ENCODE measurements at places on chromosomes 13 and 19.

GRCh38 chr19:24033963-24034342, 53.0 kb upstream of the ZNF254 start:
- DNase-seq = peak; percentile 27

DNA sequence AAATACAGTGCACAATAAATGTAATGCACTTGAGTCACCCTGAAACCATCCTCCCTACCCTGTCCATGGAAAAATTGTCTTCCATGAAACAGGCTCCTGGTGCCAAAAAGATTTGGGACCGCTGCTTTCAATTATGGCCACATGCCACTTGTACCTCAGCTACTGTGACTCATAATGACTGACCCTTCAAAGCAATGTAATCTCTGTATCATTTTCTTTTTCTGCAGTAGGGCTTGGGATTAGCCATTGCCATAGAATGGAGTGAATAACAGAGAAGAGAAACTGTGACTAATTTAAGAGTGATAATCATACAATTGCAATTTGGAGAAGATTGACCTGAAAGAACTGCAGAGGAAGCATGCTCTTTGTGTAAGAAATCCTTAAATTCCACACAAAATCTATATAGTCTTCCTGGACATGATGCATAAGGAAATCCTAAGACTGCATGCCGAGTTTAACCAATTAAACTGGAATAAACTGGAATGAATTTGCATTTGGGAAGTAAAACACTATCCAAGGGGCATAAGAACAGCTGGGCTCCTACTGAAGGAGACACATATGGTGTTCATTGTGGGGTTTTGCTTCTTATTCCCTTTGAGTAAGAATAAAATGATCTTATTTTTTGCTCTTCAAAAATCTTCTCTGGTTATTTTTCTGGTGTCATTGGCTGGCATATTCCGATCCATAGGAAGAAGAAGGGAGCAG, 59.5 kb upstream of the SLC7A1 start:
- DNase-seq = no peak

DNA sequence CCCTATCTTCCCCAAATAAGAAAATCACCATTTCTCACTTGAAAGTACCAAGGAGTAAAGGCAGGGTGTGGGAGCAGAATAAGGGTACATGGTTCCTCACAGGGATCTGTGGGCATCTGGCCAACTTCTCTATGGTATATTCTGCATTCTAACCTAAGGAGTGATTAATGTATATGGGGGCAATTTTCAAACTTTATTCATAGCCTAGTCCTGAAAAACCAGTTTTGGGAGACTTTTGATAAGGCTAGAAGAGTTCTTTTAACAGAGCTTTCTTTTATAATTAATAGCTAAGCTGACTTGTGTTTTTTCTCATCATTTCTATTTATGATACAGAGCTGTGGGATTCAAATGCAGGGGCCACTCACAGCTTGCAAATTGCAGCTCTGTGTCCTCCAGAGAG, 852 bp downstream of the SCEL start:
- no peak for DNase-seq

- DNase-seq = peak; percentile 92
These were observed 24.1 kb upstream of the ASPDH start for GRCh38 chr19:50537769-50538230.

- DNase-seq = no peak
These were observed 8.9 kb downstream of the LONP1 start for GRCh38 chr19:5711025-5711424.

DNA sequence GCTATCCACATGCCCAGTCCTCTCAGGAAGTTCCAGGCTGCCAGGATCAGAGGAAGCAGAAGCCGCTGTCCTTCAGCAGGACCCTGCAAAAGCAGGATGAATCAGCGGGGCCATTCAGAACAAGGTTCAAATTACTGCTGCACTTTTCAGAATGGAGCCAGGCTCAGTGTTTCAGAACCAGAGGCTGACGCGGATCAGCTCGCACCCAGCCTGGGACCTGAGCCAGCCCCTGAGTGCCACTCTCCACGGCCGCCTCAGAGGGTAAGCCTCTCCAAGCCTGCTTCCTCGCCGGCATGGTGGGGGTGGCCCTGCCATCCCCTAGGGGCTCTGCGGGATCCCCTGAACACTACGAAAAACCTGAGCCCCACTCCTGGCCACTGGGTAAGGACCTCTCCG, 24.7 kb downstream of the RASA3 start:
- peak; percentile 8 for DNase-seq

DNA sequence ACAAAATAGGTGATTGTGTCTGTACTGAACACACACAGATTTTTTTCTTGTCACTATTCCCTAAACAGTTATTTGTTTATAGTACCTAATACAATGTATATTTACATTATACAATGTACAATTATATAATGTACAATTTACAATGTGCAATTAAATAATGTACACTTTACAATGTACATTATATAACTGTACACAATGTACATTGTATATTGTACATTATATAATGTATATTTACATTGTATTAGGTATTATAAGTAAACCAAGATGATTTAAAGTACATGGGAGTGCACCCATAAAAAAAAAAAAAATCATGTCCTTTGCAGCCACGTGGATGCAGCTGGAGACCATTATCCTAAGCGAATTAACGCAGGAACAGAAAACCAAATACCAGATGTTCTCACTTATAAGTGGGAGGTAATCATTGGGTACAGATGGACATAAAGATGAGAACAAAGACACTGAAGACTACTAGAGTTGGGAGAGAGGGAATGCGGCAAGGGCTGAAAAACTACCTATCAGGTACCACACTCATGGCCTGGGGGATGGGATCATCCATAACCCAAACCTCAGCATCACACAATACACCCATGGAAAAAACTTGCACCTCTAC, 68.1 kb downstream of the ABCC4 start:
- no peak for DNase-seq
